Activated CD8-positive, alpha-beta memory T cell treated with anti-CD3 and anti-CD28 coated beads for 1 hour (primary cell): ENCODE measurements at places on chromosomes 13 and 19.

DNA sequence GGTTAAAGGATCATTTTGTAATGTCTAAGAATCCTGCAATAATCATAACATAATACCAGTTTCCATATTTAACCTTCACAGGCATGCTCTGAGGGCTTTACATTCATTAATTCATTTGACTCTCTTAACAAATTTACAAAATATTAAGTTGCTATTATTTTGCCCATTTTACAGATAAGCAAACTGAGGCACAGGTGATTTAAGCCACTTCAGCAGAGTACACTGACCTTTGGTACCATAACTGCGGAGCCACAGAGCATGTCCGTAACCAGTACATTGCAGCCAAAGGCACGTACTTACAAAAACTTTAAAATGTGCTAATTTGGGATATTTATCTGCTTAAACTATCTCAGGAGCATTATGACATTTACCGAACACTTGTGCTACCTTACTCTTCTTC lies 169.4 kb upstream of the MYO16 start:
- no peak for DNase-seq

- DNase-seq, result no peak
Measured at GRCh38 chr13:41075034-41075433, 13.7 kb downstream of the WBP4 start.

DNA sequence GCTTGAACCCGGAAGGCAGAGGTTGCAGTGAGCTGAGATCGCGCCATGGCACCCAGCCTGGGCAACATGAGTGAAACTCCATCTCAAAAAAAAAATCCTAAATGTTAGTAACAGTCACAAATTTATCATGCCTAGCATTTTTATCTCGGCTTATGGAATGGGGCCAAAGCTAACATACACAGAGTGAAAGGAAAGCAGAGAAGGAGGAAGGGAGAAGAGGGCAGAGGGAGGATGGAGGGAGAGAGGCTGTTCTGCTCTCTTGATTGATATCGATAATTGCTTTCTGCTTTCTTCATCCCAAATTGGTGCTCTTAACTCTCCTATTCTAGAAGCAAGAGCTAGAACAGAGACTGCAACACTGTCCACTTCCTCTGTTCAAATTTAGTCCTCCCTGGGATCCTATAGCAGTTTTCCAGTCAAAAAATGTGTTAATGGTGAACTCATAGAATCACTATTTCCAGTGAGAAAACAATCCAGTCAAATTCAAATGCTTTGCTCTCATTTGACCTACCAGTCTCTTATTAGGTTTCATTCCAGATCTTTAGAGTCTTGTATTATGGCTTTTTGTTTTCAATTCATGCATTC lies 15.8 kb upstream of the TUBGCP3 start:
- DNase-seq, result no peak

GRCh38 chr13:40640845-40641458 lies 25.5 kb downstream of the FOXO1 start:
- no peak for DNase-seq

DNA sequence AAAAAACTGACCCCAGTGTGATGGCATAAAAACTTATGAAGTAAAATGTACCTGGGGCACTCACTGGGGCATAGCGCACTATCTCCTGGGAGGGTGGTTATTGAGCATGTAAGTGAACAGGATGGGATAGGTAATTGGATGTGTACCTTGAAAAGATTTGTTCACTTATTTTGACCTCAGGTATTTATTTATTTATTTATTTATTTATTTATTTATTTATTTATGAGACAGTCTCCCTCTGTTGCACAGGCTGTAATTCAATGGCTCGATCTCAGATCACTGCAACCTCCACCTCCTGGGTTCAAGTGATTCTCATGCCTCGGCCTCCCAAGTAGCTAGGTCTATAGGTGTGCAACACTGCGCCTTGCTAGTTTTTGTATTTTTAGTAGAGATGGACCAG lies 5.9 kb upstream of the ZNF626 start:
- DNase-seq, result no peak

GRCh38 chr13:106494936-106495335 lies 40.5 kb downstream of the EFNB2 start:
- DNase-seq, result no peak

- DNase-seq, result no peak
Measured at GRCh38 chr13:78198821-78199220, 280.2 kb upstream of the EDNRB start.

DNA sequence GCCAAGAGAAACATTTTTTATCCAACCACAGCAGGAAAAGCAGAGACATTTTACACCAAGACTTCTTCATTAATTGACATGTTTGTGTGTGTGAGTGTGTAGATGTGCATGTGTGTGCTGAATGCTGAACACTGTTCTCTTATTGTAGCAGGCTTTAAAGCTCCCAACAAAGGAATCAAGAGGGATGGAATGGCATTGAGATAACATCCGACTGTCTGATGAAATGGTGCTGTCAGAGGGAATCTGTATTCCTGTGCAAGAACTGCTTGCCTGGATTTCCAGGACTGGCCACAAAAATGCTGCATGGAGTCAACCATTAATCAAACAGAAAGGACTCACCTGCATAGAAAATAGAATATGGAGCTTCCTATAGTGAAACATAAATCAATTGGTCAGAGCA lies 354.0 kb downstream of the UQCRFS1 start:
- DNase-seq, result no peak

DNA sequence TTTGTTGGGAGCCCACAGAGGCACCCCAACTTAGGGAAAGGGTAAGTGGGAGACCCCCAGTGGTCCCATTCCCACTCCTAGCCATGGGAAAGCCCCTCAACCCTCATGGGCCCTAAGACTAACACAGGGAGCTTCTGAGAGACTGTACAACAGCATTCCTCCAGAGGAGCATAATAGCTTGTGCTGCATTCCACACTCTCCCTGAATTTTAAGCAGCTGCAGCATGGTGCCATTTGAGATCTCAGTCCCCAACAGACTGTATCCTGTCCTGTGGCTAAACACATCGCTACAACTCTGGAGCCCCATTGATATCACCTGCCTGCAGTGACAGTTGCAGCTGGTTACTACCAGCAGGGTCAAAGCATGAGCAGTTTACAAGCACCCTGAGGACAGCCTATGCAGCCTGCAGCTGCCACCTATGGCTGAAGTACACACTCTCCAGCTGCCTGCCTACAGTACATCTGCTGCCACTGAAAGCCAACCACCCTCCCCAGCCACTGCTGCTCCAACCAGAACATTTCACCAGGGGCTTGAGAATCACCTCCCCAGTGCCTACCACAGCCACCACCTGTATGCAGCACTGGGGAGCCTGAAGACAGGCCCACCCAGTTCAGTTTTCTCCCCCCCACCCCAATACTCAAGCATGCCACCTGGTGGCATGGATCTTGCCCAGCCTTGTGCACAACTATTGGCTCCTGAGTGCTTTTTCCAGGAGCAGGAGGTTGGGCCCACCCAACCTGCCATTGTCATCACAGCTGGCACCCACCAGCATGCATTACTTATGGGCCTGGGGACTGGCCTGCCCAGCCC lies 557.3 kb downstream of the GPC5 start:
- no peak for DNase-seq

GRCh38 chr19:55549500-55550320 lies 4.4 kb upstream of the SBK3 start:
- no peak for DNase-seq

DNA sequence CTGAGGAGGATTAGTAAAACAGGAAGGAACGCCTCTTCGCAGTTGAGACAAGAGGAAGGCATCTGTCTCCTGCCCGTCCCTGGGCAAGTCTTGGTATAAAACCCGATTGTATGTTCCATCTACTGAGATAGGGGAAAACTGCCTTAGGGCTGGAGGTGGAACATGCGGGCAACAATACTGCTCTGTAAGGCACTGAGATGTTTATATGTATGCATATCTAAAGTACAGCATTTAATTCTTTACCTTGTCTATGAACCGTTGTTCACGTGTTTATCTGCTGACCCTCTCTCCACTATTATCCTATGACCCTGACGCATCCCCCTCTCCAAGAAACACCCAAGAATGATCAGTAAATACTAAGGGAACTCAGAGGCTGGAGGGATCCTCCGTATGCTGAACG lies 722 bp upstream of the TIMM50 start:
- DNase-seq, result no peak

- DNase-seq, result no peak
Measured at GRCh38 chr19:46844067-46844489, 6.6 kb downstream of the AP2S1 start.

GRCh38 chr19:38547421-38547820 lies 70.3 kb downstream of the MAP4K1 start:
- DNase-seq, result no peak

- no peak for DNase-seq
Measured at GRCh38 chr13:99990126-99990977, 8.8 kb downstream of the ZIC2 start.

- no peak for DNase-seq
Measured at GRCh38 chr13:46982856-46983582, 86.2 kb upstream of the HTR2A start.

DNA sequence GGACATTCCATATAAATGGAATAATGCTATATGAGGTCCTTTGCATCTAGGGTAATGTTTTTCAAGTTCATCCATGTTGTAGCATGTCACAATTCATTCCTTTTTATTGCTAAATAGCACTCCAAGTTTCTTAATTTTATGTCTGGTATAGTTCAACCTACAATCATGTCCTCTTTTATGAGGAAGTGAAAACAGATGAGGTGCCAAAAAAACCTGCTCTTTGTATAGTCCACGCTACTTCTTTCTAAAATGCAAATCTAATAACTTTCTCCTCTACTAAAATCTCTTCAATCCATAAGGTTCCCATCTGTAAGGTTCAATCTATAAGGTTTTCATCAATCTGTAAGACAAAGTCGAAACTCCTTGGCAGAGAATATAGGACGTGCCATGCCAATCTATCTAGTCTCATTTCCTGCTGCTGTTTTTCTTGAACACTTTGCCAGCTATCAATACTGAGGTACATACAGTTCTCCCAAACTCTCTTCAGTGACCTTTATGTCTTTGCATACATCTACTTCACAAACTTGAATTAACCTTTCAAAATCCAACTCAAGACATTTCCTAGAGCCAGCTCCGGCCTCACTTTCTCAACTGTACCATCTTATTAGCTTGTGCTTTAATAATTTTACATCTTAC lies 33.7 kb downstream of the INTS6 start:
- DNase-seq, result no peak

DNA sequence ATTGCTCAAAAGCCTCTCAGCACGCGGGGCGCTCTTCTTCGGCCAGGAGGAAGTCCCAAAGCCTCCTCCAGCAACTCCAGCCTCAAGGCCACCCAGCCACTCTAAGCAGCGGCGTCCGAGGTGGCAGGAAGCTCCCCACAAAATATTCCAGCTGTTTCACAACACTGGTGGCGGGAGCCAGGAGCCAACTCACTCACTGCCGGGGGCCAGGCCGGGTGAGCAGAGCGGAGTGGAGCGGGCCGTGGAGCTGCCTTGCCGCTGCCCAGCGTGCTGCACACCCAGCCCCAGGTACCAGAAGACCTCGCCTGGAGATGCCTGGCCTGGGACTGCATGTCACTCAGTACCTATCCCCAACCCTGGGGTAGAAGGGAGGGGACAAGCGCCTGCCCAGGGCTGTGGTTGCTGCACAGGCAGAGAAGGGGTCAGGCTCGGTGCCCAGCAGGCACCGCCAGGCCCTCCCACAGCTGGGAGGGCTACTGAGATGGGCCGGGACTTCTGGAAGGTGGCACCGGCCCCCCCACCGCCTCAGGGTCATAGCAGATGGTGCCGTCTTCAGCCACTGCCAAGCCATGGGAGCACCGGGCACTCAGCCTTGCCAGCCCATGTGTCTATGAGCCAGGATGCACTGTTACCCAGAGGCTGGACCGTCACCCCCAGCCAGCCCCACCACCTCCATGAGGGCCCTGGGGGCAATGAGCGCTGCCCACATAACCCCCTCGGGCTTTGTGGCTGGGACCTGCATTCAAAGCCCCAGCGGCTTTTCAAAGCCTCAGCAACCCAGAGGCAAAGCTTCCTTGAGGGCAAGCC lies 59.2 kb downstream of the MLLT1 start:
- no peak for DNase-seq

GRCh38 chr13:97528518-97528917 lies 94.5 kb downstream of the RAP2A start:
- no peak for DNase-seq

GRCh38 chr19:28603453-28603852 lies 609.5 kb downstream of the UQCRFS1 start:
- no peak for DNase-seq

GRCh38 chr19:13029301-13029880 lies 34.1 kb downstream of the NFIX start:
- DNase-seq, result no peak

DNA sequence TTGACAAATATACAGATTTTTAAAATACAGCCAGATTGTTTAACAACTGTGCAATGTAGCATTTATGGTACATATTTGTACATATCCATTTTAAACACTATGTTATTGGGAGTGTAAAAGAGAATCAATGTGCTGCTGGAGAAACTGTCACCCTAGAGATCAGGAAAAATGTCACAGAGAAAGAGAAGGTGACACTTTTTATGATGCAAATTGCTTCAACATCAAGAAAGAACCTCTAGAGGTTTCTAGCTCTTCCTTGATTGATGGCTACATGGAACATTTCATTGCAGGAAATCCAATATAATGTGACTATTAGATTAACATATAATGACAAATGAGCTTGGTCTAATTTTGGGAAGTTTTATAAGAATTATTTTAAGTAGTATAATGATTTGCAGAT lies 1491.2 kb upstream of the PCDH20 start:
- DNase-seq, result no peak

DNA sequence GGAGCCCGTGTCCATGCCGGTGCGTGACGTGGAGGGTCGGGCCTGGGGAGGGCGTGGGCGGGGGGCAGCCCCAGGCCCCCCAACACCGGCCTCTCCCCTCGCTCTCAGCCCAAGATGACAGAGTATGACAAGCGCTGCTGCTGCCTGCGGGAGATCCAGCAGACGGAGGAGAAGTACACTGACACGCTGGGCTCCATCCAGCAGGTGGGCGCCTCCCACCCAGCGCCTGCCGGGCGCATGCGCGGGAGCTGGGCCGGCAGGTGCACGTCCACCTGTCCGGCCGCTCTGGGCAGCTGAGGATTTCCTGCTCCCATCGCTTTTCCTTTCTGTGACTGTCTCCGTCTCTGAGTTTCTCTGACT lies 49.8 kb downstream of the VAV1 start:
- DNase-seq, result no peak

GRCh38 chr13:39965309-39965708 lies 309.8 kb downstream of the COG6 start:
- no peak for DNase-seq
